Gastroesophageal sphincter (tissue), 4 donors: ENCODE measurements at places on chromosomes 3 and 15. TPM values are rescaled to one million over a fixed set of nuclear protein-coding genes. Genes with fewer than 3 reads are reported as not detected.
A peak's percentile ranks its signal among the peaks of the same experiment; 100 is the strongest.

- ATAC-seq: peak; percentile 52
Measured at GRCh38 chr3:53254509-53255422, 1.1 kb downstream of the TKT start.

TGM4 gene
- not detected for total RNA-seq

SH2D7 gene
- total RNA-seq: not detected

GRCh38 chr3:53616321-53616720 lies 121.9 kb downstream of the CACNA1D start:
- ATAC-seq: no peak
